ENCODE measurements at places on chromosomes 1 and 21.

DNA sequence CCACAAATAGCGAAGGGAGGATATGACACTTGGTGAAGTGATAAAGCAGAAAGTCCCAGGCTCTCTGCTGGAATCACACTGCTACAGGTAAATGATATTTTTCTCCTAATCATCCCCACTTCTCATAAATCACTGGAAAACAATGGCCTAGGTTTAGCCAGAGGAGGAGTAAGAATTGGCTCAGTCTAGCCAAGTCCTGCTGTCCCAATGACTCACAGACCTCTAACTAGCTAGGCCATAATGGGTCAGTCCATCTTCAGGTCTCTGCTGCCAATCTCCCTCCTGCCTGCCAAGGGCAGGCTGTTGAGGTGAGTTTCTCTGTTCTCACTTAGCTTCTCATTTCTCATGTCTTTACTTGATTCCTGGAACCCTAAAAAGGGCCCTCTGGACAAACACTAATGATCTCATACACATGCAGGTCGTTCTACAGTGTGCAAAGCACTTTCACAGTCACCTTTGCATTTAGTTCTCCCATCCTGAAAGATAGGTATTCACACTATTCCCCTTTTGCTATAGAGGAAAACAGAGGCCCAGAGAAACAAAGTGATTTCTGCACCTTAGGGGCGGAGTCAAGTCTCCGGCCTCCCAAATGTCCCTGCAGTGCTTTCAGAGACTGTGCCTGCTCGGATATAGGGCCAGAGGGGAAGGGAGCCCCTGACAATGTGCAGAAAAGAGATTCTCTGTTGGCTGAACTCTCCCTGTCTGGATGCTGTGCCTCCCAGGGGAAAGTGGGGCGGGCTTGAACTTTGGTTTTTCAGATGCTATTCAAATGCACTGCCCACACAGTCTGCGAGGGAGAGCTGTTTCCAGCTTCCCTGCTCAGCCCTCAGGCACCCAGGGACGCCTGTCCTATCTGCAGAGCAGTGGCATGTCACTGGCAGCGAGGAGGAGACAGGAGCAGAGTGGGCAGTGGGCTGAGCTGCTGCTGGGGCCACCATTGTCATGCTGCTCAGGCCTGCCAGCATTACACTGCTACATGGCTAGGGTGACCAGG, 3.9 kb upstream of the CDK18 start:
- no peak for DNase-seq

- no peak for DNase-seq
Measured at GRCh38 chr1:54272134-54272533, 72.2 kb downstream of the MRPL37 start.

GRCh38 chr1:205988585-205988995, 14.6 kb downstream of the RAB7B start:
- DNase-seq, result no peak

- no peak for DNase-seq
Measured at GRCh38 chr1:216014086-216014485, 409.2 kb downstream of the USH2A start.

GRCh38 chr1:231194476-231194842, 32.6 kb downstream of the TRIM67 start:
- DNase-seq, result no peak

- no peak for DNase-seq
Measured at GRCh38 chr1:225917101-225917500, 6.9 kb downstream of the PYCR2 start.

DNA sequence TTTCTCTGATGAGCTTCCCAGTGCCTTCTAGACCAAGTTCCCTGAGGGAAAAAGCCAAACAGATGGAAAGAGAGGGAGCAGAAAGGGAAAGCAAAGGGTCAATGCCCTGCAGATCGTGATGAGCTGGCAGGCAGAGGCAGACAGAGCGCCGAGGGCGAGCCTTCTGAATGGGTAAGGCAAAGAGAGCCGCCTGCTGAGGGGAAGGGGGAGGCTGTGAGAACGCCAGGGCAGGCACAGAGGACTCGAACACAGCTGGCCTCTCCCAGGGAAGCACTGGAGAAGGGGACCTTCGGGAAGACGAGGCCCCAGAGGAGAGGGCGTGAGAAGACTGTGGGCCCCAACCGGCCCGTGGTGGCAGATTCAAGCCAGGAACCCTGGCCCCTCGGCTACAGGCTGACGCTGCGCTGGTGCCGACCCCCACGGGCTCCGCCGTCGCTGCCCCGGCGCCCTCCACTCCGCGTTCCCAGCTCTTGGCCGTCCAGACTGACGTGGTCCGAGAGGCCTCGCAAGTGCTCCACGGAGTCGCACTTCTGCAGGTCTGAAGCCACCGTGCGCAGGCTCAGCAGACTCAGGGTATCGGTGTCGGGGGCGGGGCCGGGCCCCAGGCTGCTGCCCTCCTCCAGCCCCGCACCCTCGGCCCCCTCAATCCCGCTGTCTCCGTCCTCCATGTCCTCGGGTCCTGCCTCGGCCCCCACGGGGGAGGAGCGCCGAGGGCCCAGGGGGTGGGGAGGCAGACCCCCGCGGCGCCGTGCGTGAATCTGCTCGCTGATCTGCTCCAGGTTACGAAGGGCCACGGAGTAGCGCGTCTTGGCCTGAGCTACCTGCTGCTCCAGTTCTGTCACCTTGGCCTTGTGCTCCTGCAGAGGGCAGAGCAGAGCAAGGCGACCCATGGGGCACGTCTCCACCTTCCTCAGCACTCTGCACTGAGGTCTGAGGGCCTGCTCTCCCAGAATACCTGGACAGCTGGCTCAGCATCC, 13.9 kb downstream of the SH3BP5L start:
- DNase-seq, result no peak
